NCI-H2029 (cell line): ENCODE measurements at places on chromosomes 2 and 18.

GRCh38 chr2:227191367-227191766 is 26.9 kb downstream of the COL4A3 start:
- DNase-seq, result no peak

DNA sequence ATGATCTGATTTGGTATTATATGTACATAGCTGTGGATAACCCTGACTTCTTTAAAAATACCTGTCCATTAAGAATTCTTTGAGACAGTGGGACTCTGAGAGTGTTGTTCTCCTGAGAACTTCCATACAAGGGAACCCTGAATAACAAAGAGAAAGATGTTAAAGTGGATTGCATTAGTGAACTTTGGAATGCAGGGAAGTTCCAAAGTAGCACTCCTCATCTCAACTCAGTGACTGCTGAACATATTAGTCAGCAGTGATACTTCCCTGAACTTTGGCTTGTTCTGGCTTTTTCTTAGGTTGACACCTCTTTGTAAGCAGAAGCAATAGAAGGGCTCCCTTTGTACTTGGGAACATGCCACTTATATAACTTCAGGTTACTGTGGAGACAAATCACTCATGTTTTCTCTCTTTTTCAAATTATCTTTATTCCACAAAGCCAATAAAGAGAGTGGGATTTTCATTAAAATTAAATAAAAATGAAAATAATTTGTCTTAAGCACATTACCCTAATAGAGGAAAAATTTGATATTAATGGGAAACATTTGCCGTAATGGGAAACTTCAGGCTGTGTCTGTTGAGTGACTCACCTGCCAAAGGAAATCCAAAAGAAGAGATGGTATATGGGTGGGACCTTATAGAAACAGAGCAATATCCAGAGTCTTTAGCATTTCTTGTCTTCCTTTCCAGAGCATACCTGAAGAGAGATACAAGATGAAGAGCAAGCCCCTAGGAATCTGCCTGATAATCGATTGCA is 33.3 kb downstream of the CFLAR start:
- DNase-seq, result no peak

DNA sequence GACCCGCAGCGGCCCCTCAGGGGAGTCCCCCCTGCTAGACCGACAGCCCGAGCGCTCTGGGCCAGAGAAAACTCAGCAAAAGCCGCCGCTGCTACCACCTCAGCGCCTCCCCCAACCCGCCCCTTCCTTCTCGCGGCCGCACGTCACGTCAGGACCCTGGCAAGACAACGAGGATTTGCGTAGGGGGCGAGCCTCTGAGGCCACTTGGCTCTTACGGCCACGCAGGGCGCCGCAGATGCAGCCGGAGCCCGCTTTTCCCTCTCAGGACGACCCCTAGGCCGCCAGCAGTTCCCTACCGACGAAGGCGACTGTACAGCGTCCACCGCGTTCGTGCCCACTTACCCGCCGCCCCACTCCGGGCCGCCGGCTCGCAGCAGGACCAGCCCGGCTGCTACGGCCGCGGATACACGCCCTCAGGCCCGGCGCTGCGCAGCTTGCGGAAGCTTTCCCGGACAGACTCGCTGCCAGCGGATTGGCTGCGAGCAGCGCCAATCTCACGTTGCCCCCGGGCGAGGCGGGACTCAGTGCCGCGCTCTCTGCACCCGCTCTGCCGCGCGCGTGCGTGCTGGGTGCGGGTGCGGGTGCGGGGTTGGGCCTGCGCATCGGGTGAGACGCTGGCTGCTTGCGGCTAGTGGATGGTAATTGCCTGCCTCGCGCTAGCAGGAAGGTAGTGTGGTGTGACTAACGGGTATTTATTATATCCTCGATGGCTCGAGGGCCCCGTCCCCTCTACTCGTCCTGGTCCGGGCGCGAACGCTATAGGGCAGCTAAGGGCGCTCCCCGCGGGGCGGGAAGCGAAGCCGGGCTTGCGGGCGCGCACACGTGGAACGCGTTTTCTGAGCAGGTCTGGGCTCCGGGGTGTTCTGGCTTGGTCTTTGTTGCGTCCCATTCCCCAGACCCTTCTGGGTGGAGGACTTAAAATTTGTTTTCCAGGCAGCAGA is at the start of the genes ORMDL1 and PMS1:
TSS of gene ORMDL1 (minus strand) at position 413 of the 941 bp plus-strand sequence. CDS start 1,744 bp downstream, outside the sequence.
TSS of gene PMS1 (plus strand) at position 524 of the 941 bp plus-strand sequence. CDS start 7,360 bp downstream, outside the sequence.
- peak; percentile 92 for DNase-seq

- DNase-seq, result no peak
Measured at GRCh38 chr18:61574665-61575064, 241.4 kb downstream of the CDH20 start.

- peak; percentile 93 for DNase-seq
Measured at GRCh38 chr2:96260387-96261260, 5.2 kb downstream of the TMEM127 start.

- no peak for DNase-seq
Measured at GRCh38 chr2:166882851-166883250, 5.4 kb upstream of the XIRP2 start.
